Central memory CD8-positive, alpha-beta T cell (primary cell): ENCODE measurements at places on chromosomes 16 and 17.
A peak's percentile ranks its signal among the peaks of the same experiment; 100 is the strongest.

- no peak overlapping the region for H3K27ac ChIP-seq
- no peaks in the 10 kb centered on the region for H3K36me3 ChIP-seq
- no peaks in the 10 kb centered on the region for H3K27me3 ChIP-seq
- no peak for DNase-seq
- H3K4me3 ChIP-seq = no peak overlapping the region
Measured at GRCh38 chr16:6949240-6949639, 383.4 kb upstream of the RBFOX1 start.

DNA sequence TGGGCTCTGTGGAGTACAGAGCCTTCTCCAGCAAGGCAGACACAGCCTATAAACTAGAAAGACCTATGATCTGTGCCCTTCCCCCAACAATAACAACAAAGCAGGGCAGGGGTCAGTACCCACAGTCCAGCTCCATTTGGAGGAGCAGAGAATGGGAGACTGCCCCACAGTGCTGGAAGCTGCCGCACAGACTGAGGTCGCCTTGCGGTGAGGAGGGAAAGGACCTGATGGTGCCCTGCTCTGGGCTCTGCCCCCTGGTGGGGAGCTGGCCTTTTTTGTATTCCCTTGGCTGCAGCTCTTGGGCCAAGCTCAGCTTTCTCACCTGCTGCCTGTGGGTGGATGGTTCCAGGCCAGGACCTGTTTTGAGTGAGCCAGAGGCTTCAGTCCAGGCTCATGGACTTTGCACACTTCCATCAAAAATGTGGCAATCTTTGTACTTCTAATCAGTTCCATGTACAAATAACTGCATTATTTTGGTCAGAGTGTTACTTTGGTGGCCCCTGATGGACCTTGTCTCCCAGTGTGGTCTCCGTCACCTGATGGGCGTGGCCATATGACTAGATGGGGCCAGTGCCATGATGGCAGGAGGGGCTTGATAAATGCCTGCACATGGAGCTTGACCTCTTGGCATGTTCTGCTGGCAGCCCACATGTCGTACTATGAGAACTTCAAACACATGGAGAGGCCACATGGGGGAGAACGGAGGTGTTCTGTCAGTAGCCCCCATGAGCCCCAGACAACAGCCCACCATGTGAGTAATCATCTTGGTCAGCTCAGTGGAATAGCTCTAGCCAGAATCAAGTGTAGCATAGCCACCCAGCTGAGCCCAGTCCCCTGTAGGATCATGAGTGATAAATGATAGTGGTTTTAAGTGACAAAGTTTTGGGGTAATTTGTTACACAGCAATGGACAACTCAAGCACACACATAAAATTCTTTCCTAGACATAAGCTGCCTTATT, 24.2 kb downstream of the B9D1 start:
- no peaks in the 10 kb centered on the region for H3K4me1 ChIP-seq
- H3K27ac ChIP-seq = no peak overlapping the region
- no peak overlapping the region for H3K4me3 ChIP-seq
- H3K27me3 ChIP-seq = peaks cover 19% of the 10 kb centered on the region
- H3K36me3 ChIP-seq = peaks cover 4% of the 10 kb centered on the region

- H3K4me1 ChIP-seq = peaks cover 67% of the 10 kb centered on the region
- H3K27ac ChIP-seq = peak overlapping the region; percentile 88
- H3K27me3 ChIP-seq = no peaks in the 10 kb centered on the region
- H3K4me3 ChIP-seq = peak overlapping the region; percentile 99
- DNase-seq = no peak
- peaks cover 29% of the 10 kb centered on the region for H3K36me3 ChIP-seq
Measured at GRCh38 chr16:31713945-31714902, 159.4 kb upstream of the ZNF267 start.

DNA sequence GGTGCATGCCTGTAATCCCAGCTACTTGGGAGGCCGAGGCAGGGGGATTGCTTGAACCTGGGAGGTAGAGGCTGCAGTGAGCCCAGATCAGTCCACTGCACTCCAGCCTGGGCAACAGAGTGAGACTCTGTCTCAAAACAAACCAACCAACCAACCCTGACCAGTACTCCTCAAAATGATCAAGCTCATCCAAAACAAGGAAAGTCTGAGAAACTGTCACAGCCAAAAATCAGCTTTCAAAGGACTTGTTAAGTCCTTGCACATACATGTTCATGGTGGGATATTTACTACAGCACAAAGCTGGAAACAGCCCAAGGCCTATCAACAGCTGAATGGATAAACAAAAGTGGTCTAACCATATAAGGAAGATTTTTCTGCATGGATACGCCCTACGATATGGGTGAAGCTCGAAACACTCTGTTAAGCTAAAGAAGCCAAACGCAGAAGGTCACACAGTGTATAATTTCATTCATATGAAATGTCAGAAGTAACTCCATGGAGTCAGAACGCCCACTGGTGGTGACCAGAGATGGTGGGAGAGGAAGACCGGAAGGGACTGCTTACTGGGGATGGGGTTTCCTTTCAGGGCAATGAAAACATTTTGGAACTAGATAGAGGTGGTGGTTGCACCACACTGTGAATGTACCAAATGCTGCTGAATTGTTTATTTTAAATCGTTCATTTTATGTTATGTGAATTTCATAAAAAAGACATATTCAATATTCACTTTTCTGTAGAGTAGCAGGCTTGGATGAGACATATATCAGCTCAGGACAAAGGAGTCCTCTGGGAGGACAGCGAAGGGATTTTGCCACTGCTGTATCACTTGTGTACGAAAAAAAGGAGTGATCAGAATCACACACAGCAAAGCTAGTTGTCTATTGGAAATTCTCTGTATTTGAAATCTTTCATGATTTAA, 17.7 kb downstream of the CCL17 start:
- no peak for DNase-seq
- H3K4me3 ChIP-seq = no peak overlapping the region
- no peak overlapping the region for H3K27ac ChIP-seq
- no peaks in the 10 kb centered on the region for H3K27me3 ChIP-seq
- H3K4me1 ChIP-seq = peaks cover 14% of the 10 kb centered on the region

DNA sequence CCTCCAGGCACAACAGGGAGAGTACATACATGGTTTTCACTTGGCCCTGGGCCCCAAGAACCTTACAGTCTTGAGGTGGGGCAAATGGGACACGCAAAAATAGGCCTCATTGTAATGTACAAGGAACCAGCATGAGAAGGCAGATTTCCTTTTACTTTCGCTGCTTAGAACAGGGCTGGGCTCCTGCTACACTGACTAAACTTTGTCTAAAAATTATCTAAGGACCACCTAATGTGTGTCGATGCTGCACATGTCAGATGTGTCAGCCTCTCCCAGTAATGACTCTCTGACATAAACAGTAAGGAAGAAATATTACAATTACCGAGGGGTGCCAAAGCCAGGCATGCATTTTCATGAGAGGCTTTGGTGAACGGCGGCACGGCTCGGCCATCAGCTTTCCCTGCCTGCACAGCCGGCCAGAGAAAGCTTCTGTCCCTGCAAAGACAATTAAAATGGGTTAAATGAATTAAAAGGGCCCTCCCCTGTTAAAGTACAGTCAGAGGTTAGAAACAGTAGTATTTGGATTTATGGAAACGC, 224.2 kb upstream of the IRX3 start:
- H3K27ac ChIP-seq = no peak overlapping the region
- H3K4me3 ChIP-seq = no peak overlapping the region
- H3K36me3 ChIP-seq = no peaks in the 10 kb centered on the region
- peaks cover 20% of the 10 kb centered on the region for H3K27me3 ChIP-seq
- H3K4me1 ChIP-seq = no peaks in the 10 kb centered on the region
- DNase-seq = no peak

GRCh38 chr16:81531419-81531821, 86.8 kb downstream of the CMIP start:
- no peak overlapping the region for H3K27ac ChIP-seq
- peaks cover 46% of the 10 kb centered on the region for H3K4me1 ChIP-seq
